ENCODE measurements at places on chromosomes 1 and 21. TPM values are rescaled to one million over a fixed set of nuclear protein-coding genes. Genes with fewer than 3 reads are reported as not detected.

- peak; percentile 48 for DNase-seq
Measured at GRCh38 chr1:168603501-168604110, 27.2 kb downstream of the XCL1 start.

- no peak for DNase-seq
Measured at GRCh38 chr1:107633596-107633995, 331.4 kb downstream of the VAV3 start.

DNA sequence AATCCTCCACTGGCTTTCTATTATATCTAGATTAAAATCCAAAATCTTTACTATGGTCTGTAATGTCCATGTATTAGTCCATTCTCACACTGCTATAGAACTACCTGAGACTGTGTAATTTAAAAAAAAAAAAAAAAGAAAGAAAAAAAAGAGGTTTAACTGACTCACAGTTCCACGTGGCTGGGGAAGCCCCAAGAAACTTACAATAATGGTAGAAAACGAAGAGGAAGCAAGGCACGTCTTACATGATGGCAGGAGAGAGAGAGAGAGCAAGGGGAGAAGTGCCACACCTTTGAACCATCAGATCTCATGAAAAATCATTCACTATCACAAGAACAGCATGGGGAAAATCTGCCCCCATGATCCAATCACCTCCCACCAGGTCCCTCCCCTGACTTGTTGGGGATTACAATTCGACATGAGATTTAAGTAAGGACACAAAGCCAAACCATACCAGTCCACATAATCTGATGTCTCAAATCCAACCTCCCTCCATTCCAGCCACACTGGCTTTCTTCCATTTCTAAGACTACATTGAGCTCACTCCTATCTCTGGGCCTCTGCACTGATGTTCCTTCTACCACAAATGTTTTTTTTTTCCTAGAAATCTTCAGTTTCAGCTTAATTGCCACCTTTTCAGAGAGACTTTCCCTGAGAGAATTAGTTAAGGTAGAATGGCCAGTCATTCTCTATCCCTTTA is 92.4 kb downstream of the EIF4G3 start:
- no peak for DNase-seq

DNA sequence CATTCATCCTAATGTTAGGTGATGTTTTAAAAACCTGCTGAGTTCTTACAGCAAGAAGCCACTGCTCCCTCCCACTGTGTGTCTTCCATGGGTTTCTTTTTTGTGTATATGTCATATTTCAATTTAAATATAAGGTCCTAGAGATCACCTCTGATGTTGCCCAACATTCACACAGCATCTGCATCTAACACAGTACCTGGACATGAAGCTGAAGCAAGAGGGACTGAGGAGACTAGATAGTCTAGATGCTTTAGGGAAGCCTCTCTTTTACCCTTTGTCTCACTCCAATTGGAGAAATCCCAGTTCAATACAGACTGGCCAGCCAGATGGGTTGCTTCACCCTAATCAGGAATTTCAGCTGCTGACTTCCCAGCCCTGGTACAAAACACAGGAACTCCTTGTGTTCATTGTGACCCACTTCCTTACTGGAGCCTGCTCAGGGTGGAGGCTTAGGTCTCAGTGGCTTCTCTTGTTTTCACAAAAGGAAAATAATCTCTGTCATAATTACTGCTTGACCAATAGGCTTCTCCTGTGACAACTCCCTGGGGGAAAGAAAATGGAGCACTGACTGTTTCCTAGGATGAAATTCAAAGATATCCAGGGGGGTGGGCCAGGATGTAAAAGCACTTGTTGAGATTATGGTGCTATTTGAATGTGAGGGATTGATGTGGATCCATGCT is 17.3 kb downstream of the BTG2 start:
- no peak for DNase-seq

DNA sequence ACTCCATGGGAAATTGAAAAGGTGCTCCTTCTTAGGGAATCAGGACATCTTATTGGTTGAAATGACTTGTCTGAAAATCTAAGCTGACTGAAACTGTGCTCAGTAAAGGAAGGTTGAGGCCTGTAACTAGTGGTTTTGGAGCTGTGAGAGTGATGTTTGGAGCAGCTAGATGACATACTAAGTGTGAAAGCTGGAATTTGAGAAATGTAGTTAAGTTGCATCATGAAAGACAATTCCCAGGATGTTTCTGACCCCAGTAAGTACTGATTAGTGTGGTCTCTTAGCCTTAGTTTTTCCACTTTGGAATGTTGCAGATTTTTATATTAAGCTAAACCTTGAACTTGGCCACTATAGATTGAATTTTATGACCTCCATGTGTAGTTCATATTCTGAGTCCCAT is 154.9 kb downstream of the PAPPA2 start:
- no peak for DNase-seq

DNA sequence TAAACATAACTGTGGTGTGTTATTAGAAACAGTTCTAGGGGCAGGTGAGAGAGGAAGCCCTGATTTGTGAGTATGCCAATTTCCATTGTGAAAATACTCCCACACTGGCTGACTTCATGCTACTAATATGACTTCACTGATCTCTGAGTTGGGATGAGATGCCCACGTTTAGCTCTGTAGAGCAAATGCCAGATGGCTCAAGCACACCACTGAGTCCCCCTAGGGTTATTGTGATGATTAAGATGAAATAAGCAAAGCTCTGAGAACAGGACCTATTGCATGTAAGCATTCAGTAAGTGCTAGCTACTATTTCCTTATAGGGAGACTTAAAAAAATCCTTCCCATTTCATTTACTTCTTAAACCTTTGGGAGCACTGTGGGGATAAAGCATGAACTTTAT is 117.6 kb downstream of the CENPF start:
- no peak for DNase-seq

GRCh38 chr21:41319273-41319672 is 2.7 kb downstream of the FAM3B start:
- DNase-seq = no peak

DNA sequence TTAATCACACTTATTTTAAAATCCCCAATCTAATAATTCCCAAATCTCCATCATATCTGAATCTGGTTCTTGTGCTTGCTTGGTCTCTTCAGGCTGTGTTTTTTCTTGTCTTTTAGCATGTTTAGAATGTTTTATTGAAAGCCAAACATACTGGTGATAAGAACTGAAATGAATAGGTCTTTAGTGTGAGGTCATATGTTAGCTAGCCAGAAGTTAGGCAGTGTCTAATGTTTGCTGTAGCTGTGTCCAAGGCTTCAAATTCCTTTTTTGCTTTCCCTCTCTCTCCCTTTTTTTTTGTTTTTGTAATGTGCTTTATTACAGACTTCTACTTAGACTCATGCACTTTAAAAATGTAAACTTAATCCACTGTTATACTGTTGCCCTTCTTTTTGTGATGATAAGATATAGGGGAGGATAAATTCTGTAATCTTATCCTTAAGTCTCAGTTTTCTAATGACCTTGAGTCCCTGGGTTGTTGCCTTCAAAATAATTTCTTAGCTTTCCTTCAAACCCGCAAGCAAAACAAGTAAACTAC is 725.1 kb downstream of the BRINP3 start:
- peak; percentile 16 for DNase-seq

DNA sequence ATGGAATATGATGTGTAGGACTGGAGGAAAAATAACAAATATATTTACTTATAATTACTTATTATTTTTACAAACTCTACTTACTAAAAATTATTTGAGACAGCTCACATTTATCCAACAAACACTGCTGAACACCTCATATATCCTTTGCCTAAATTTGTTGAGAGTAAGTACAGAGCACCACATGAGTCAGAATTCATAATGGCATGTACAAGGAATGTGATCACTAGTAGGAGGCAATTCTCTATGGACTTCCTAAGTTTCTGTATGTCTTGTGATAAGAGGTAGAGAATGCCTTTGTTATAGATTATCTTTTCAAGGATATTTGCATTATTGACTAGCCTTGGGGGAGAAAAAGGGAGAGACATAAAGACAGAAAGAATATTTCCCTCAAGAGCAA is 8.2 kb upstream of the ST6GALNAC3 start:
- DNase-seq = peak; percentile 65

GRCh38 chr1:212981571-212982328 is 31.4 kb downstream of the VASH2 start:
- no peak for DNase-seq

- no peak for DNase-seq
Measured at GRCh38 chr1:22287946-22288520, 145.1 kb upstream of the WNT4 start.

- DNase-seq = peak; percentile 62
Measured at GRCh38 chr1:218463194-218464156, 118.3 kb downstream of the TGFB2 start.

DNA sequence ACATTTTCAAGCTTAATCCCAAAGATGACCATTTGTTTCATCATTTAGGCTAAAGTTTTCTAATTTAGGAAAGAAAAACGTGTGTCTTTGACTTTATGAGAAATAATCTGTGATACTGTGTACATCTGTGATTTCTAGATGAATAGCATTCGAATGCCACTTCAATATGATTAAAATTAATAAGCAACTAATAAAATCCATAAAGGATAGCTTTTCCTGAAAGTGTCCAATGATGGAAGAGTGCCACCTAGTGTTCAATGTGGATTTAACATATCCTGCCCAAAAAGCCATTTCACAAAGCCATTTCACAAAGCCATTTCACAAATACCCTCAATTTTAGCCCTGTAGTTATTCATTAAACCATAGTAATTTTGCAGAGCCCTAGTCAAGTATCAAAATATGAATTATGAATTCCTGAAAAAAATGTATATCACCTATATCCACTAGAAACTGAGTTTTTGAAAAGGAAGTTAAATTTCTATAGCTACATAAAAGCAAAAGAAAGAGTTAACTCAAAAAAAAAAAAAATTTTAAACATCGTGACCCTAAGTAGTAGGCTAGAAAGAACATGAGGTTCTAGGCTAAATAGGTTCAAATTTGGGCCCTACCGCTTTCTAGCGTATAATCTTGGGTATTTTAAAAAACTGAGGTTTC is 19.1 kb downstream of the NME7 start:
- DNase-seq = no peak

DNA sequence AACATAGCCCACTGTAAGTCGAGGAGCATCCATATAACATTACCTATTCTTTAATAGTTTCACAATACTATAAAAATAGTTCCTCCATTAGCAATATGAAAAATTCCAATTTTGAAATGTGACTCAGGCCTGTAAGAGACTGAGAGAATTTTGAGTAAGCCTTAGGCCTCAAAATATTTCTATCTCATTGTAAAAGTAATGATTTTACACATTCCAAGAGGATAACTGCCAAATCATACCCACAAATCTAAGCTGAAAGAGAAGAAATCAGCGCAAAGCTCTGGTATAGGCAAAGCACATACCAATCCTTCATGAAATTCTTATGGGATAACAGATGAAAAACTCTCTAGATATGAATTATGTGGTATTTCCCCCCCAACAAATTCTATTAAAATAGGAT is 144.1 kb downstream of the CDC42BPA start:
- DNase-seq = no peak

DNA sequence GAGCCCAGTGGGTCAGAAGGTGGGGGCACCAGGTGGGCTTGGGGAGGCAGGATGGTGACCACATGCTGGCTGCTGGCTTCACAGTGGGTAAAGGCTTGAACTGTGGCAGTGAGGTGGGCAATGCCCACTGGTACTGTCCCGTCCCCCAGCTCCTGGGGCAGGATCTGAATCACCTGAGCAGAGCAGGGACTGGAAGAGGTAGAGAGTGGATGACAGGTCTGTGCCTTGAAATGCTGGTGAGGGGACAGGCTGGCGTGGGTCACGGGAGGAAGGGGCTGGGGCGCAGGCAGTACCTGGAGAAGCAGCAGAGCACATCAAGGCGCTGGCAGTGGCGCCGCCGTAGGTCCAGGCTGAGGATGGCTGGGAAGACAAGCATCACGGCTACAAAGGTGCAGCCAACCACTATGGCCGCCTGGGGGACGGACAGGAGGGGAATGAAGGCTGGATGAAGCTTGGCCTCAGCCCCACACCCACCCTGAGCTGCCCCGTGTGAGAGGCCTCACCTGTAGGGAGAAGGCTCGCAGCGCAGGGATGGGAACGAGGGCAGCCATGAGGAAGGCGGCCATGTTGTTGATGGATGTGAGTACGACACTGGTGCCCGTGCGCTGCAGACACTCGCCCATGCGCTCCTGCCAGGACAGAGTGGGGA is 14.9 kb downstream of the PTCH2 start:
- DNase-seq = no peak

- DNase-seq = no peak
Measured at GRCh38 chr1:187261637-187262036, 432.9 kb downstream of the PLA2G4A start.

- no peak for DNase-seq
Measured at GRCh38 chr1:9807541-9807940, 16.2 kb downstream of the CLSTN1 start.

- no peak for DNase-seq
Measured at GRCh38 chr1:202811296-202812175, 782 bp downstream of the PCAT6 start.

- DNase-seq = no peak
Measured at GRCh38 chr1:25924454-25924853, 18.2 kb upstream of the STMN1 start.

DNA sequence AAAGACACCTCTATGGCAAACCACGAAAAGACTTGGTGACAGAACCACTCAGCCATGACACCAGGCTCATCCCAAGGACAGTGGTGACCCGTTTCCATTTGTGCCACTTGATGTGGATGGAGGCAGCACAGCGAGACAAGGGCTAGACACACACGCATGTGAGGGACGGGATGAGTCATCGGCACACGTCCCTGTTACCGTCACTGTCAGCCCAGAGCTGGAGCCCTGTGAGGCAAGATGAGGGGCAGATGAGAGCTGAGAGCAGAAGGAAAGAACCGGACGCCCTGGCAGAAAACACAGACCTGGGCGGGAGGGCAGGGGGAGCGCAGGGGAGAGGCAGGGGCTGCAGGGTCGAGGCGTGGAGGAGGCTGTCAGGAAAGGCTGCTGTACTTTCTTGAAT is 57.8 kb downstream of the SIK1 start:
- no peak for DNase-seq

NAV1 gene
- total RNA-seq = 50.4 TPM

OR2T11 gene
- total RNA-seq = not detected

NDC1 gene
- 40.0 TPM for total RNA-seq

SGIP1 gene
- total RNA-seq = 0.11 TPM

SLC45A1 gene
- total RNA-seq = 0.42 TPM

FBXO42 gene
- 12.9 TPM for total RNA-seq

S100A1 gene
- not detected for total RNA-seq

LRRC38 gene
- not detected for total RNA-seq

SLC35D1 gene
- 13.8 TPM for total RNA-seq

All from foreskin keratinocyte (primary cell).